NCI-H446 (cell line): ENCODE measurements at places on chromosomes 11 and 22.

GRCh38 chr11:26399336-26399735 lies 67.4 kb downstream of the ANO3 start:
- no peak for DNase-seq

- no peak for DNase-seq
These were observed 112.5 kb downstream of the KIAA1671 start for GRCh38 chr22:25064894-25065560.

GRCh38 chr11:34886609-34887008 lies 29.6 kb downstream of the APIP start:
- no peak for DNase-seq

- no peak for DNase-seq
These were observed 27.9 kb upstream of the SUSD2 start for GRCh38 chr22:24153353-24153752.

DNA sequence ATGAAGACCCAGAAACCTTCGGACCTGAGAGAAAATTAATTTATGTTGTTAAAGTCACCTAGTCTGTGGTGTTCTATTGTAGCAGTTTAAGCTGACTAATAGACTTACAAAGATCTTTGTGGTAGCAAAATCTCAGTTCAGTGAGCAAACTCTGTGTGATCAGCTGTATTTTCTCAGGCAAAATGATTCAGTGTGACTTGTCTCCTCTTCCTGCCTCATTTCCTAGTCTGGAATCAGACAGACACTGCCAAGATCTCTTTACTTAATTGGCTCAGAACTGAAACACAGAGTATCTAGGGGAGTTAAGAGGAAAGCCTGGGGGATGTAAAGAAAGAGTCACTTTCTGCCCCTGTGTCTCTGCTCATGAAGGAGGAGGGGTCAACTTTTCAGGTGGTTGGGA lies 564.7 kb downstream of the KCNA4 start:
- no peak for DNase-seq

DNA sequence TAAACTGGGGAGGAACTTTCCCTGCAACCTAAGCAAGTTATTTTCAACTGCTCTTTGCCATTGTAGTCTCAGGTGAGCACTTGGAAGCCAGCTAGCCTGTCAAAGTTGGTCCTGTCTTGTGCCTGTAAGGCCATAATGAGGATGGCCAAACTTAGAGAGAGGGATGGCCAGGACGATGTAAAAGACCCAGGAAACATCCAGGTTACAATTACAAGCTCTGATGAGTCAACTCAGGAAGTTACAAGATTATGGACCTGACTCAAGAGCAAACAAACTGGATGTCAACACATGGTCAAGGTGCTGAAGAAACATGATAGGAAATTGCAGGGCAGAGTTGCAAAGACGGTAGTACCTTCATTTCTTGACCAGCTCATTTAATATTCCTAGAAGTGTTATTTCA lies 1.6 kb downstream of the GTPBP1 start:
- no peak for DNase-seq

DNA sequence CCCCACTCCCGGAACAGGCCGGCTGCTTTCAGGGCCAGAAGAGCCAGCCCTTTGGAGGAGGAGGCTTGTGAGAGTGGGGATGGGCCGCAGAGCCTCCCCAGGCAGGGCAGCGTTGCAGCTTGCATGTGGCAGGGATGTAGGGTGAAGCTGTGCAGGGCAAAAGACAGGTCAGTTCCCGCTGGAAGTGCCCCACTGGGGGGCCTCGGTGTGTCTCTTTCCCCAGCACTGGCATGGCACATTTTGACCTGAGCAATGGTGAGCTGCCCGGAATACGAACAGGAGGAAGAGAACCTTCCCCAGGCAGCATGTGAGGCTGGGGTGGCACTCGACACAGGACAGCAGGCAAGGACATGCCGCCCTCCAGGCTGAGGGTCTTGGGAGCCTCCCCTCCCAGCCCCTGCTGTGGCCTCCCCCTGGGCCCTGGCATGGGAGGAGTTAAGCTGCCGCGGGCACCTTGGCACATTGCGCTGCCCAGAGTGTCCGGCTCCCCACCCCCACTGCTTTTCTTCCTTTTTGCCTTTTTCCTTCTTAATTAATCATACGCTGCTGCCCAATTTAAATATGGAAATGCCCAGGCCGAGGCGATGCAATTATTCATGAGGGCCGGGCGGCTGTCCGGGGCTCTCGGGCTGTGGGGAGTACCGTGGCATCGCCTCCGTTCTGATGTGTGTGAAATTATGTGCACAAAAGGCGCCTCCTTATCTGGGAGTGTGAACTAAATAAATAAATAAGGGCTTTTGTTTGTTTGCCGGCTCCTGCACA lies 76.0 kb upstream of the WNT7B start:
- DNase-seq, result no peak

DNA sequence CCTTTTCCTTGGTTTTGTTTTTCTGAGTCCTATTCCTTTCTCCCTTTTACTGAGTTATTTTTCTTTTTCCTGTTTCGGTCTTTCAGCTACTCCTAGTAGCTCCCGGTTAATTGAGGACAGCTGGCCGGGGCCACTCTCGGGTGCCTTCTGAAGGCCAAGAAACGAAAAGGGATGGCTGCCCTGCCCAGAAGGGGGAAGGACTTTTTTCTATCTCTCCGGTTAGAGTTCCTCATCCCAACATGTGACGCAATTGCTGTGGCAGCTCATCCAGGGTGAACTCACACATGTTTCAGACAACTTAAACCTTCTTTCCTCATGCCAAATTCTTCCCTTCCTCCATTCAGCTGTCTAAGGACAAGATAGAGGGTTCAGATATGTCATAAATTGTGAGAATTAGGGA lies 83.6 kb downstream of the PIWIL4 start:
- DNase-seq, result no peak

- DNase-seq, result no peak
These were observed 39.5 kb upstream of the EMID1 start for GRCh38 chr22:29166180-29166579.

DNA sequence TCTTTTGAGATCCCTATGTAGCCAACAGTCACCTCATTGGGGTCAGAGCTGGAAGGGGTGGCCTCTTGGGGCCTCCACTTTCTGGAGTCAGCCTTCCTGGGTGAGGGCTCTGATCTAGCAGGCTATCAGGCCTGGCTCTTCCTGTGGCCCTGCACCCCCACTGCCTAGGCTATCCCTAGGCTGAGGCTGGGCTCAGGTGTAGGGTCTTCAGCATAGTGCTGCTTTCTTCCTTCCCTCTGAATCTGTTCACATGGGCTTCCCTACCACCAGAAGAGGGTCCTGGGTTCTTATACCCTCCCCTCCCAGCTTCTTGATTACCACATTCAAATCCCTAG lies 456 bp upstream of the SPI1 start:
- DNase-seq, result no peak

DNA sequence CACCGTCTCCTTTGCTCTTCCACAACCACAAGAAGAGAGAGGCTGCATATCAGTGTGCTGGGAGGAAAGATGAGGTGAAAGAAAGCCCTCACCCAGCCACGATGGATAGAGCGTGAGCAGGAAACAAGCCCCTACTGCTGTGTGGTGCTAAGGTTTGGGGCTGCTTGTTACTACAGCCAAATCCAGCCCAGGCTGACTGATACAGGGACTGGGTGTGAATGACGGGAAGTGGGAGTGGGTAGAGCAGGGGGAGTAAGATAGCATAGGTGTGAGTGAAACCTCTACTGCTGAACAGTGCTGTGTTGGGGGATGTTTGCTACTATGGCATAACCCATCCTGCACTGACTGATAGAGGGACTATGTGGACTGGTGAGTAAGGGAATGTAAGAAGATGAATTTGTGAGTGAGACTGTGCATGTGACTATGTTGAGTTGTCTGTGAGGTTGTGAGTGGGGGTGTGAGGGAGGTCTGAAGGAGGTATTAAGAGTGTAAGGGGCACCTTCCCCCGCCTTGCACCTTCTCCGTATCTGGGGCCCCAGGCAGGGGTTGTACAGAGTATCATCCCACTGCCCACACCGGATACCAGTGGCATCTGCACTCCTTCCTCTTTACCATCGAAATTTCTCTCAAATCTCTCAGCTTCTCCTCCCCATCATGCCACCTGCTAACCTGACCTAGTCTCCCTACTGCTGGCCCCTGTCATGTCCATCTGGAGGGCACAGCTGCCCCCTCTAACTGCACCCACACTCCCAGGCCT lies 91.5 kb downstream of the MN1 start:
- no peak for DNase-seq

DNA sequence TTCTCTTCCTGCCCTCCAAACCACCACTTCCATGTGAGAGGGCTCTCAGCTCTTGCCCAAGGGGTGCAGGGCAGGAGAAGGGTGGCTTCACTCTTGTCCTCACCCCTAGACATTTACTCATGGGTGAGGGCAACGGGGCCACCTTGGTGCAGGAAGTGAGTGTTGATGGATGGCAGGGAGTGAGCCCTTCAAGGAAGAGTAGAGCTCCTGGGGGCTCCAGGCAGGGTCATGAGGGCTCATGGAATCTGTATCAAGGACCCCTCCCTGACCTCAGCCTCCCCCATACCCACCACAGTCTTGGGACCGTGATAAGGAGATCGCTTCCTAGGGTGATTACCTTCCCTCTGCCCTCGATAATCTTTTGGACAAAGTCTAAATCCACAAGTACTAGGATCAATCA lies 37.8 kb downstream of the TSPAN18 start:
- DNase-seq, result no peak

DNA sequence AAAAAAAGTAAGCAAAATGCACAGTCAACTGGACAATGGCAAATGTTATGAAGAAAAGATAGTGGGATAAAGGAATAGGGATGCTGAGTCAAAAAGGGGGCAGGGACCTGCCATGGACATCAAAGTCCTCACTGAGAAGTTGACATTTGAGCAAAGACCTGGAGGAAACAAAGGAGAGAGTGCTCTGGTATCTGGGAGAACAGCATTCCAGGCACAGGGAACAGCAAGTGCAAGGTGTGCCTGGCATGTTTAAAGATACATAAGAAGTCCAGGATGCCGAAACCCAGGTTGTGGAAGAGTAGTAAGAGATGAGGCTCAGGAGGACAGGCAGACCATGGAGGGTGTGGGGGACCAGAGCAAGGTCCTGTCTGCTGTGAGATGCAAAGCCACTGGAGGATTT lies 123.3 kb downstream of the RRAS2 start:
- no peak for DNase-seq

DNA sequence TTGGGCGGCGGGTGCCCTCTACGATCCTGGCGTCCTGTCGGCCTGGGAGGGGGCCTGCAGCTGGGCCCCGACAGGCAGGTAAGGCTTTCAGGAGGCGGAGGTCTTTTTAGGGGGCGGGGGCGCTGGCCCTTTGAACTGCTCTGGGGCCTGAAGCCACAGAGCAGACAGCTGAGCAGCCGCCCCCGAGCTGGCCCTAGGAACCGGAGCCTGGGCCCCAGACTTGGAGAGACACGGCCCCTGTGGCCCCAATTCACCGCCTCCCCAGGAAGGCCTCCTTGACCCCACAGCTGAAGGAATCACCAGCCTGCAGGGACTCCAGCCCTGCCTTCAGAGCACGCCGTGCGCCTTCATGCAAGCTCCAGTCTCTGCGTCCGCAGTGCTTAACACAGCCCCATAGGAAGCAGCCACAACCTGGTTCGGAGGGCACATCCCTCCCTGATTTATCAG lies 618 bp upstream of the CERK start:
- no peak for DNase-seq

DNA sequence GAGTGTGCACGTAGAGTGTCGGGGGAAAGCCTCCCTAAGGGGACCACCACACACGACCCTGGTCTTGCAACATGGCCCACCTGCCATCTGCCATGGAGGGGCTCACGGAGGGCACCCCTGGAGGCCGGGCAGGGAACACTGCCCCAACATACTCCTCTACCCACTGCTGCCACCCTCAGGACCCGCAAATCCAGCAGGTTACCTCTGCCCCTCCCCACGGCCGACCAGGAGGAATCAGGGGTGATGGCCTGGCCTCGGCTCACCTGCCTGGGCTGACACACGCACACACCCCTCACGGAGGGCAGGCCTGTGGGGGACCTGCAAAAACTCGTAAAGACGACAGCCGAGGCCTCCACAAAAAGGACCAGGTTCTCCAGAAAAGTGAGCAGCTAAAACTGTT lies 30.2 kb downstream of the CHID1 start:
- DNase-seq, result no peak

- no peak for DNase-seq
These were observed 277.3 kb downstream of the CASP12 start for GRCh38 chr11:104620991-104621390.

GRCh38 chr11:2311353-2312133 lies 9.7 kb downstream of the TSPAN32 start:
- no peak for DNase-seq

GRCh38 chr22:50153756-50154140 lies 16.8 kb upstream of the PANX2 start:
- DNase-seq, result no peak

DNA sequence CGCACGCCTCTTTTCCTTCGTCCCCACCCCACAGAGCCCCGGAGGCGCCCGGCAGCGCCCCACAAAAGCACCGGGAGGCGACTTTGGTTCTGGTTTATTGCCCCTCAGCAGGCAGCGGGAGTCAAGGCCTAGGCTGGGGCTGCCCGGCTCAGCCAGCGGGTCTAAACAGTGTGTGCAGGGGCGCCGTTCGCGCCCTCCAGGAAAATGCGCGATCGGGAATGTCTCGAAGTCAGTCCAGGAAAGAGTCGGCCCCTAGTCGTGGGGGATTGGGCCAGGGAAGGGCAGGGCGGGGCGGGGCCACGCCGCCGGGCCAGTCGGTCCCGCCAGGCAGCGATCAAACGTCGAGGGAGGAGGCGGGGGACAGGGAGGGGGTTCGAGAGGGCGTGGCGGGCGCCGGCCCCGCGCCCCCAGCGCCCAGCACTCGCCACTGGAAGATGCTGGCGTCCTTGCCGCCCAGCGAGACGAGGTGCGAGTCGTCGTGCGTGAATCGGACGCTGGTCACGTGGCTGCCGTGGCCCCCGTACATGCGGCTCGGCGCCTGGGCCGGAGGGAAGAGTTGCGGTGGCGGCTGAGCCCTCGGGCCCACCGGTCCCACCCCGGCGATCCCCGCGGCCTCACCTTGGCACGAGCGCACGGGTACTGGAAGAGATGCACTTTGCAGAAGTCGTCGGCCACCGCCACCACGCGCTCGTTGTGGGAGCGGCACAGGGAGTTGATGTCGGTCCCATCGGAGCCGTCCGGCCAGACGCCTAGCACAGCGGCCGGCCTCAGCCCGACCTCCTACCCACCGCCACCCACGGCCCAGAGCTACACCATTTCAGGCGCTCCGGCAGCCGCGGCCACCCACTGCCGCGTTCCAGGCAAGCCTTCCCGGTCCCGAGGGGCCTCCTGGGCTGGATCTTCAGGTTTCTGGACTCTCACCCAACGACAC lies 741 bp upstream of the MTA2 start:
- DNase-seq, result peak; percentile 62

GRCh38 chr11:12159351-12160099 lies 49.1 kb downstream of the MICAL2 start:
- DNase-seq, result no peak

- no peak for DNase-seq
These were observed 13.9 kb upstream of the ADSL start for GRCh38 chr22:40332319-40332781.

GRCh38 chr11:121489823-121490222 lies 37.1 kb upstream of the SORL1-AS1 start:
- no peak for DNase-seq

GRCh38 chr11:29263971-29264682 lies 752.7 kb downstream of the KCNA4 start:
- peak; percentile 43 for DNase-seq

DNA sequence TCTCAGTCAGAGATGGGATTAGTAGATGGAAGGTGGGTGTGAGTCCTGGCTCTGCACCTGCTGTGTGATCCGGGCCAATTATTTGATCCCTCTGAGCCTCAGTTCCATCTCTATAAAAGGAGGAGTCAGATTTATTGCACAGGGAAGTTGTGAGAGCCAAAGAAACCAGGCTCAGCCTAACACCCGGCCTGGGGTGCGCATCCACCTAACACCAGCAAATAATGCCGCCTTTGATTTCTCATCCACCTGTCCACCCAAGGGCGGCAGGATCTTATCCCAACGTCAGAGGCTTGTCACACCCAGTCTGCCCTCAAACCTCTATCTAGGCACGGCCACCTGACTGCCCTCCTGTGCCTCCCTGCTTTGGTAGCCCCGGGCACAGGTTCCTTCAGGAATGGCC lies 2.4 kb downstream of the CRYBB2 start:
- no peak for DNase-seq
